CD8-positive, alpha-beta T cell (primary cell): ENCODE measurements at places on chromosomes 11 and 22.

DNA sequence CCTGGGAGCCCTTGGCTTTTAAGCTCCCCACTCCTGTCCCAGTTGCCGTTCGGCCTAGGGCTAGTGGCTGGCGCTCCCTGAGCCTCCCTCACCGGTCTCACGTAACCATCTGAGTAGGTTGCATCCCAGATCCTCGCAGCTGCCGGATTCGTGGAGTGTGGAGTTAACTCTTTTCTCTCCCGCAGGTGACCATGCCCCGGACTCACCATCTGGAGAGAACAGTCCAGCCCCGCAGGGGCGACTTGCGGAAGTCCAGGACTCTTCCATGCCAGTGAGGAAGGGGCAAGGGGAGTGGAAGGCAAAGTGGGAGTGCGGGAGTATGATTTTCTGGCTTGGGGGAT, 902 bp downstream of the MUS81 start:
- DNase-seq, result no peak

DNA sequence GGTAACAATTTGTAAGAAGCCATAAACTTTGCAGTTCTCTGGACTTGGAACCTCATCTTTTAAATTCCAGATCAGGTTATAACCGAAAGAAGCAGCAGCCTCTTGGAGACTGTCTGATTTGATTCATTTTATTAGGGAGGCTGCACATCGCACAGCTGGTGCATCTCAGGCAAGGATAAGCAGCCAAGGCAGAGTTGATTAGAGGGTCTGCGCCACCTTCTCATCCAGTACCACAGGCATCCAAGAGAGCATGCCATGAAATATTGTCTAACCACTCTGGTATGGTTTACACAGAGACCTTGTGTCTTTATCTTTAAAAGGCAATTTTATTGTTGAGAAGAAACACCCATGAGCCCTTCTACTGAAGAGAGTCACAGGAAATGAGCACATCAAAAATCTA, 16.2 kb upstream of the CWF19L2 start:
- DNase-seq, result no peak

DNA sequence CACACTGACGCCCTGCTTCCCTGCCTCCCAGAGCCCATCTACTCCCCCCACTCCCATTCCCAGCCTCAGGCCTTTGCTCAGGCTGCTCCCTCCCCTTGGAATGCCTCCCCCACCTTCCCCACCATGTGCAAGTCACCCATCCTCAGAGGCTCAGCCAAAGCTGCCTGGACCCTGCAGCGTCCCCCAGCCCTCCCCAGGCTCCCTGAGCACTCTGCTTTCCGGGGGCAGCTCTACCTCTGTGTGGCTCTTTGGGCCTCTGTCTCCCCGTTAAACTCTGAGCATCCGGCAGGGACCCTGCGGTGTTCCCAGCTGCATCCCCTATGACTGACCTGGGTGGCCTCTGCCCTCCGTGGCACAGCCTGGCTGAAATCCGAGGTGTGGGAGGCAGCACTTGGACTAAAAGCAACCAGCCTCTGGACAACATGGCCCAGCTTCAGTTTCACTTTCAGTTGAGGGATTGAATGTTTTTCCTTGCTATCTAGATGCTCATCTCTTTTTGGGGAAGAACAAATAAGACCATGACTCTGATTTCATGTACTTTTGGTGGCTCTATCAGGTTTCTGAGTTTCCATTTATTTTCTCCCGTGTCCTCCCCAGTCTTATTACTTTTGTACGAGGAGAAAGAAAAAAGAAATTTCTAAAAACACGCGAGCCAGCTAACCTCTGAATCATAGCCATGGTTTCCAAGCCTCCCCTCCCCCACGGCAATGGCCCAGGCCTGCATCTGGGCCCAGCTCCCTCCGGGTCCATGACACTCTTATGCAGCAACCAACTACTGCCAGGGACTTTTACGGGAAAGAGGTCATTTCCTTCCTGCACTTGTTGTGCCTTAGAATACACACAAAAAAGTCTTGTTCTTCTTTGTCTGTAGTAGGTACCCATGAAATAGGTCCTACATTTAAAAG, 3.8 kb downstream of the APOL3 start:
- DNase-seq, result peak; percentile 80

DNA sequence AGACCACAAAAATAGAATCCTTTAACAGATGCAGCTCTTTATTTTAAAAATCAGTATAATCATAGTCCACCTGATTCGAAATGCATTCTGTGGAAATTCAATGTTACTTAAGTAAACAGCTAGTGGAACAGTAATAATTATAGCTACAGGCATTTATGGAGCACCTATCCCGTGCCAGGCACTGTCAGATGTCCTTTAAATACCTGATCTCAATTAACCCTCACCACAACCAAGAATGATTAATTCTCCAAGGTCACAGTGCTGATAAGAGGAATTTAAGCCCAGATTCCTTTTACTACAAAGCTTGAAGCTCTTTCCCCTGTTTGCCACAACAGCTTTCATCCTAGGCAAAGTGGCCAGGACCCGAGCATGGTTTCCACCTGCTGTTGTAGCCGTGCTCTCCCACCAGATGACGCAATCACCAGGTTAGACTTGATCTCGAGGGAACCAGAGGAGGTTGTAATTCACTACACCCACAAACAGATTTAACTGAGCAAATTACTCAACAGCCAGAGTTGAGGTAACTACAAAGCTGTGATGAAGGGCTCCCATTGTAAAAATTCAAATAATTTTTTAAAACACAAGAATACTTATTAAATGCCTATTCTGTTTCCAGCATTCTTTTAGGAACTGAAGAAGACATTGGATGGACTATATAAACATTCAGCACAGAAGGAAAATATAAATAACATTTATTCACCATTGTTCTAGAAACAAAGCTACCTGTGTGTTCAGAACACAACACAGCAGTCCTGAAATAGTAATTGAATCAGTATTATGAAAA, 10.3 kb downstream of the PRDM10 start:
- peak; percentile 46 for DNase-seq

GRCh38 chr11:65225279-65226102, 36.3 kb upstream of the POLA2 start:
- DNase-seq, result peak; percentile 42

GRCh38 chr11:84384731-84385130, 1098.6 kb upstream of the CCDC90B start:
- DNase-seq, result no peak

DNA sequence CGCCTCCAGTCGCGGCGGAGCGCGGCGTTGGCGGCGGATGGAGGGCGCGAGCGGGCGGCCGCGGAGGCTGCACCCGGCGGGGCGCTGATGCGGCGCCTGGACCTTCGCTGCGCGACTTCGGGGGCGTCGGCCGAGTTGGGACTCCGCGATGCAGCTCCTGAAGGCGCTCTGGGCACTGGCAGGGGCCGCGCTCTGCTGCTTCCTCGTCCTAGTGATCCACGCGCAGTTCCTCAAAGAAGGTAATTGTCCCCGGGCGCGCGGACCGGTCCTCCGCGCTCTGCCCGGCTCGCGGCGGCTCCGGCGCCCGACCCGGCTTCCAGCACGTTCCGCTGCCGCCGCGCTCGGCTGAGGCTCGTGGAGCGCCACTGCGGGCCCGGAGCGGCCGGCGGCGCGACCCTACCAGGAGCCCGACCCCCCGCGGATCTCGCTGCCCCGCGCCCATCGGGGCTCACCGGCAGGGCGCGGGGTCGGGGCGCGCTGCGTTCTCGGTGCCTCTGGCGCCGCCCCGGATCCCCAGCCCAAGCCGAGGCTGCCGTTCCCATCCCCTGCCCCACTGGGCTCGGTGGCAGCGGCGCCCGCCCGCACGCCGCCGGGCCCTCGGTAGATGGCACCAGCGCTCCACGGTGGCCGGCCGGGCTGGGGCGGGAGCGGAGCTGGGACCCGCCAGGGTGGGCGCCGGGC, 1251.2 kb downstream of the BRD1 start:
- DNase-seq, result no peak

GRCh38 chr11:63250162-63251050, 7.0 kb upstream of the SLC22A25 start:
- DNase-seq, result no peak

- DNase-seq, result peak; percentile 46
Measured at GRCh38 chr11:3037040-3037944, 19.9 kb downstream of the CARS1 start.

GRCh38 chr11:104928811-104929210, 30.6 kb upstream of the CASP12 start:
- DNase-seq, result no peak

- no peak for DNase-seq
Measured at GRCh38 chr11:3205261-3206155, 13.1 kb downstream of the MRGPRG start.

DNA sequence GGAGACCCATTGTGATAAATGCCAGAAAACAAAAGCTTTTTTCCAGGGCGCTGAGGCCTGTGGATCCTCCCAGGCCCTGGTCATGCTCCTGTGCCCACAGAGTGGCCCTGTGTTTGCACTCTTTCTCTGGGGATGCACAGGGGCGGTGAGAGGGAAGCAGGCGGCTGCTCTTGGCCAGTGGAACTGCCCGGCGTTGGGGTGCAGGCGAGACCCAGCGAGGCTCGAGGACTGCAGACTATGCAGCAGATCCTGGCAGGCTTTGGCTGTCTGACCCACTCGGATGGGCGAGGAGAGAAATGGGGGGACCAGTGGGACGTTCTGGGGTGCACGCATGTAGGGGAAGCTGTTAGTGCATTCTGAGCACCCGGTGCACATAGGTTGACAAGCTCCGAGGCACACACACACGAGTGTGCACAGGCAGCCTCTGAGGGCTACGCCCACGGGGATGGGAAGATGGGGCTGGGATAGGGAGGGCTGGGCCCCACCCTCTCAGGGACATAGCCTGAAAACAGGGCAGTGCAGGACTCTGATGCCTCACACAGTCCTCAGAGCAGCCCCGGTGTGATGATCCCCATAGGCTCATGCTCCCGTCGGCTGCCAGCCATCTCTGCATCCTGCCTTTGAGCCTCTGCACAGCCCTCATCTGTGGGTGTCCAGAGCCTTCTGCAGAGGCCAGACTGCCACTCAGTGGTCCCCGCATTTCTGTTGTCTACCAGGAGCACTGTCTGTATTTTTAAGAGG, 1233.5 kb downstream of the BRD1 start:
- DNase-seq, result no peak

- no peak for DNase-seq
Measured at GRCh38 chr11:14253421-14253820, 105.6 kb downstream of the RRAS2 start.

DNA sequence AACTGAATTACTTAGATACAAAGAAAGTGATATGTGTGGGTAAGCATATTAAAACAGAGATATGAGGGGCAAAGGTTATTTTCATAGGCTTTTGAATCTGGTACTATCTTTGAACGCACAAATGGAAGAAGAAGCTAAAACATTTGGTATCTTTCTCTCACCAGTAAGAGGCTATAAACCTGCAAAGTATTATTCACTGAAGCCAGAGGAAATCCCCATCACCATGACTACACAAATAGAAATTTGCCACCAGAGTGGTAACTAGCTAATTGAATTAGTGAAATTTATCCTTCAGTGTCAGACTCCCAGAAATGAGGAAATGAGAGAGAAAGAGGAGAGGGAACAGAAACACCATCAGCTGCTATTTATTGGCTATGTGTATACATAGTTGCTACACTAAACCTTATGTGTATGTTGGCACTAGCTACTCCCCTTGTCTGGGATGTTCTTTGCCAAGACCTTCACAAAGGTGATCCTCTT, 503.4 kb downstream of the DLG2 start:
- no peak for DNase-seq
